ENCODE measurements at places on chromosomes 5 and 9.
A peak's percentile ranks its signal among the peaks of the same experiment; 100 is the strongest.

GRCh38 chr9:70567511-70567910 lies 153.1 kb upstream of the KLF9 start:
- DNase-seq: no peak

GRCh38 chr9:95058795-95059386 lies 258.6 kb downstream of the FANCC start:
- no peak for DNase-seq

DNA sequence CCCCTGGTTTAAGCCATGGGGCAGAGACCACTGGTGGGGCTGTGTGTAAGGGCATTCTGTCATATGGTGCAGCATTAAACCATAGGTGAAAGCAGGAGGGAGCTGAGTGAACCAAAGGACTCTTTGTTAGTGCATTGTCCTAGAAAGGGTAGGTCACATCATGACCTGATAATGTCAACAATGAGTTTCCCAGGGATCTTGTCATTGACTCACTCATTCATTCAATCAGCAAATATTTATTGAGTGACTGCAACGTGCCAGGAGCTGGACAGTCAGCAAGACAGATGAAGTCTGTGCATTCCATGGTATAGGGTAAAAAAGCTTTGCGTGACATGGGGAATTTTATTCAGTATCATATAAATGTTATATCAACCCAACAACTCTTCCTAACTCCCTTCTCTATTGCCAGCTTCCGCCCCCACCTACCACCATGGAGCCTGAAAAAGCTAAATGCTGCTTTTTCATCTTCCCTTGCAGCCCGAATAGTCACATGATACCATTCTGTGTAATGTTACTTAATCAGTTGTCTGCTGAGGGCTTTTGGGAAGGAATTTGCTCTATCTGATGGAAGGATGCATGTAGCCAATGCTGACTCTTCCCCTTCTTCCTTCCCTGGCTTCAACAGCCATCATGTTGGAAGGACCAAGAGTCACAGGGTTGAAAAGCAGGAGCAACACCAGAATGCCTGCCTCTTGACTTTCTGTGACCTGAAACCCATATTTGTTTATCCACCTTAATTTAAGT lies 11.5 kb upstream of the OTULINL start:
- no peak for DNase-seq

DNA sequence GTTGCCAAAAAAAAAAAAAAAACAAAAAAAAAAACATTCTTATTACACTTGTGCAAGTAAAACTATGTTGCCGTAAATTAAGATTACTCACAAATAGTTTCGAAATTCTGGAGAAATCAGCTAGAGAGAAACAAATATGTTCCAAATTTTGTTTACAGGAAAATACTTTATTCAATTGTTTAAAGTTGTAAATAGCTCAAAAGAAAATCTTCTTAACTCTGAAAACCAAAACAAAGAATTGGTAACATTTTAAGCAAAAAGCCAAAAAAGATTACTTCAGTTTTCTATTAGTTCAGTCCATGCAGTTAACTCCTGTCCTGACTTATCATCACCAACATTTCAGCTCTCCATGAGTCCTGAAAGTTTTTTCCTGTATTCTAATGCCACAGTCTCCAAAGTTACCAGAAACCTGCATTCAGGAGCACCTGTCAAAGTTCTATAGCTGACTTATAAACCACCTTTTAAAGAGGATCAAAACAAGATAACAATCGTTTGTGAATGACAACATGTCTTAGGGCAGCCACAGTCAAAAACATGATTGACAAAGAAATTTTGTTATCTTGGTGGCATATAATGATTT lies 194.1 kb downstream of the RANBP17 start:
- DNase-seq: no peak

DNA sequence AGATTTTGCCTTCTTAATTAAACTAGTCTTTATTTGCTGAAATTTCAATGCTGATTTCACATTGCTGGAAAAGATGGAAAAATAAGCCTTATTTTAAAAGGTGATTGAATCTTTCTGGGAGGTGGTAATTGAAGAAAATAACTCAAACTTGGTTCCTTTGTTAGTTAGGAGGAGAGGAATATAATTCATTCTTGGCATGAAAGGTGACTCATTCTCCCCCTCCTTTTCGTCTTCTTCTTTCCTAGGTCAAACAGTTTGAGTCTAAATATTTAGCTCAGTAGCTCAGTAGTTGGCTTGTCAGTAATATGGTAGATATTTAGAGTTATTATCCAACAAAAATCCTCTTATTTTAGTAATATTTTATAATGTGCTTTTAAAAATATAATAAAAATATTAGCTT lies 353.9 kb upstream of the MEF2C start:
- DNase-seq: no peak

GRCh38 chr9:121169094-121169601 lies 32.5 kb downstream of the RAB14 start:
- DNase-seq: no peak

DNA sequence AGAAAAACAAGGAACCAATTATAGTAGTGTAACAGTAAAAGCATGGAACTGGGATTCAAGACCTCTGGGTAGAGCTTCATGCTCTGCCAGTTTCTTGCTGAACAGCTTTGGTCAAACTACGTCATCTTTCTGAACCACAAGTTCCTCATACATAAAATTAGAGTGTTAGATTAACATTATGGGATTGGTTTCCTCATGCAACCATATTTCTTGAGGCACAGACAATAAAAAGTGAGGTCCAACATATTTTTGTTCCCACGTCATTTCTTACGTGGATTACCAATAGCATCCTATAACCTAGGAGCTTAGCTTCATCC lies 354.8 kb downstream of the TMEM232 start:
- DNase-seq: no peak

- no peak for DNase-seq
These were observed 34.6 kb upstream of the COL15A1 start for GRCh38 chr9:98908897-98909634.

DNA sequence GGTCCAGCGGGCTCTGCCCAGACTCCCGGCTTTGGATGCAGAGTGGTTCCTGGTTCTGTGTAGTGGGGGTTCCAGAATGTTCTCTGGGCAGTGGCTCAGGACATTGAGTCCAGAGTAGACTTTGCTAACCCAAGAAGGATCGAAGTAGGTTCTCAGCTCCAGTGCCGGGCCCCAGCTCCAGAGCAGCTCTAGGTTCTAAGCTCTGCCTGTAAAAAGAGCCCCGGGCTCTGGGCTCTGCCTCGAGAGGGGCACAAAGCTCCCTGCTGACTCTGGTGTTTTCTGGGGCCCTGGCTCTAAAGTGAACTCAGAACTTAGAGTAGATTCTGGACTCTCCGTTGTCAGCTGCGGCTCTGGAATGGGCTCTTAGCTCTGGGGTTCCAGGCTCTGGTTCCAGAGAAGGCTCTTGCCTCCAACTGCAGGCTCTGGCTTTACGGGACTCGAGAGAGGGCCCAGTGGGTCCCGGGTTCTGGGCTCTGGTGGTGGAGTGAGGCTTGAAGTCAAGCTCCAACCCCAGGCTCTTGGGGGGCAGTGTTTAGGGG lies 414 bp downstream of the WDR38 start:
- no peak for DNase-seq

DNA sequence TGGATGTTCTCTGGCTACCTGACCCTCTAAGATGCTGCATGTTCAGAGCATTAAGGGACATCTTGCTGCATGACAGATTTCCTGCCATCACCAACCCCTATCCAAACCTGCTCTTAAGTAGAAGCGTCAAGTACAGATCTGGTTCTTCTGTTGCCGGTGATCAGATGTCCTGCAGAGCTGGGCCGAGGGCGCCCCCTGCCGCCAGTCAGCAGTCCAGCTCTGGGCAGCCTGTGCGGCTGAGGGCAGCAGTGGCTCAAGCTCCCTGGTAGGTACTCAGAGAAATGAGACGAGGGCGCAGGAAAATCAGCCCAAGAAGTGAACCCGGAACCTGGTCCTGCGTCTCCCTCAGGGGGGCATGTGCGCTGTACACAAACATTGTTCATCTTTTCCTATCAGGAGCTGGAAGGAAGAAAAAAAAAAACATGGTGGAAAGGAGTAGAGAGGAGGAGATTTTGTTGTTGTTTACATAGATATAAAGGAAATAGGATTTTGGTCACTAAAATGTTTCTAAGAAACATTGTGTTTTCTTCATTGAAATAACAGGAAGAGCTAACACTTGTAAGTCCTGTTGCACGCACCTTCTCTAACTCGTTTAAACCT lies 95.8 kb downstream of the CFAP90 start:
- DNase-seq: no peak

DNA sequence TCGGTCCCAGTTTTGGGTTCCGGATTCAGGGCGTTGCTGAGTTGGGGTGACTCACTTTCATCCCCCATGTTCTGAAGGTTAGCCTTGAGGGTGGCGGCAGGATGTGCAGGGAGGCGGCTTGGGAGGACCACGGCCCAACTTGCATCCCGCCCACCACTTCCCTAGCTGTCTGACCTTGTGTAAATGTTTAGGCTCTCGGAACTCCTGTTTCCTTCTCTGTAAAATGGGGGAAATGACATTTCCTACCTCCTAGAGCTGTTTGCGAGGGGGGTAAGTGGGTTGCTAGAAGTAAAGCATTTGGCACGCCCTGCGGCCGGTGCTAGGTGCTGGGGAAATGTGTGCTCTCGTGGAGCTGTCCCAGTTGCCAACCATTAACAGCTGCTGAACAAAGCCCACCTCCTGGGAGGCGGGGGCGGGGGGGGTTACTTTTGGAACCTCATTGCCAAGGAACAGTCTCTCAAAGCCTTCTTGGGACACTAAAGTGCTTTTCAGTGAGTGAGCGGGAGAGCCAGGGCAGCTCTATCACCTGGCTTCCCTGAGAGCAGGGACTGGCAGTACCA lies 27.5 kb downstream of the PTGES2 start:
- no peak for DNase-seq

DNA sequence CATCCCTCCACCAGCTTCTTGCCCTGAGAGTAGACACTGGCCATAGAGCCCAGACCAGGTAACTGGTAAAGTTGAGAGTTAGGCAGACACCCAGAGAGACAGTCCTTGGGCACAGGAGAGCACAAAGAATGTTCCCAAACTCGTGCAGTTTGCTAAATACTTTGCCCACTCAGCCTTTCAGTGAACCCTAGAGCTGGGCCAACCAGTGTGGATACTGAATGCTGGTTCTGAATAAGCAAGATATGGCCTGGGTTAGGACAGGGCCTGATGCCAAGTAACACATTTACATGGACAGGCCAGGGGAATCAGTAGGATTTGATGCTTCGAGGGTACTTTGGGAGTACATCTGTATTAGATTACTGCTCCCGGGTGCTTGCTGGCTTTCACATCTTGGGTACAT lies 185.4 kb downstream of the SH3GL2 start:
- no peak for DNase-seq

DNA sequence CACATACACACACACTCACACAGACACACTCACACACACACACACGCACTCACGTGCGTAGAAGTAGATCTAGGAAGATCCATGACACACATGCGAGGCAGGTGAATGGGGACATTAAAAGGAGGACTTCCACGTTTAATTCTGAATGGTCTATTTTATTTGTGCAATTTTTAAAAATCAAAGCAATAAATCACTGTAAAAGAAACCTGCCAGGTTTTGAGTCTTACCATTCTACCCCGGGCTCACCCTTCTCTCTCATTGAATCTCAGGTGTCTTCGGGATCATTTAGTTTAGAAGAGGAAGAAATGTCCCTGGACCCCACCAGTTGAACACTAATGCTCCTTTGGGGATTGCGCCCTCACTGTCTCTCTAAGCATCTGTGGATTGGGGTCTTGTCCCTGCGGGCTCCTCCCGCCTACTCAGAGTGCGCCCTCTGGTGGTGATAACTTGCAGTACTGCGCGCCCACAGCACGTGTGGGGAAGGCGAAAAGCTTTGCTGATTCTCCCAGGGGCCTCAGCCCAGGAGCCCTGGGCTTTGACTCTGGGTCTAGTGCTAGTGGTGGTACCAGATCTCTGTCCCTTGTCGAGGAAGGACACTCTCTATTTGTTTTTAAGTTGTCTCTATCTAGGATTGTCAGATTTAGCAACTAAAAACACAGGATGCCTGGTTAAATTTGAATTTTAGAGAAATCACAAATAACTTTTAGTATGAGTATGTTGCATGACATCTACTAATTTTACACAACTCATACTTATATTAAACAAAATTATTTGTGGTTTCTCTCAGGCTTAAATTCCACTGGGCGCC lies 34.8 kb downstream of the BOD1 start:
- peak; percentile 26 for DNase-seq

DNA sequence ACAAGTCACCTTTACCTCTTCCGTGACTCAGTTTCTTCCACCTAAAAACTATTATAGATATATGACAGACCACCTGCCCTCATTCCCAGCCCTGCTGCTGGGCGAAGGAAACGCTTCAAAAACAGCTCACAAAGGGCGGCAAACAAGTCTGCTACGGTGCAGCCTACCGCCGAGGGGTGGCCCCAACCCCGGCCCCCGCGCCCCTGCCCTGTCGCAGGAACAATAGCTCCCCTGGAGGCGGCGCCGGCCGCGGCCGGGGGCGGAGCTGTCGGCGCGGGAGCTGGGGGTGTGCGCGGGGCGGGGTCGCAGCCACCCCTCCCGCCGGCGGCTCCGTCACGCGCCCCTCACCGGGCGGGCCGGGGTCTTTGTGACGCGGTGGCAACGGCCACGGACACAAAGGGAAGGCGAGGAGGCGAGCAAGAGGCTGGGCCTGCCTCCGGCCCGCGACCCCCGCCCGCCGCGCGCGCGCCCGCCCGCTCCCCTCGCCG lies at the start of gene TMEFF1:
TSS of gene TMEFF1 (plus strand) at position 362 of the 488 bp plus-strand sequence. CDS start 396 bp downstream, outside the sequence.
- DNase-seq: peak; percentile 62

DNA sequence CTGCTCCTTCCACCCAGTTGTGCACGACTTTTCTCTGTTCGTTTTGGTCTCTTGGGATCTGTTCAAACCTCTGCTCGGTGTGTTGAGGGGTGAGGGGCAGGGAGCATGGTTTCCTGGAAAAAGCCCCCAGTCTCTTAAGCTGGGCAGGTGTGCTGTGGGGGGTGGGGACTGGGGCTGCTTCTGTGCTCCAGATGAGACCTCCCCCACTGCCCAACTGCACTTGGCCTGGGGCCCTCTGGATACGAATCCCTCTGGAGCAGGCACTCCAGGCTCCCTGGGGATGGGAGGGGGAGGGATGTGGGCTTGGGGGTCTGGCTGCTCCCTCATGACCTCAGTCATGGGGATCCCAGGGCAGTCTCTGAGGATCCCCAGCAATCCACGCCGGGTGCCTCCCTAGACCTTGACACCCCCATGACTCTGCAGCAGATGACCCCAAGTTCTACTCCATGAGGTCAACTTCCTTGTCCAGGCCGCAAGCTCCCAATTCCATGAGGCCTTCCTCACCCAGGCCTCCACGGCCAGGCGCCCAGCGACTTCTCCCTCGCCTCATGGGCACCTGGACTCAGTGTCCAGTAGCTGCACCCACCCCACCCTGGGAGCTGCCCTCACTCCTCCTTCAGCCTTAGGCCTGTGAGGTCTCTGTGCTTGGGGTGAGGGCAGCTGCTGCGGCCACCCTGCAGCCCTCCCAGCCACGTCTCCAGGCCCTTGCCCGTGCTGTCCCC lies 5.9 kb upstream of the AHRR start:
- DNase-seq: no peak

DNA sequence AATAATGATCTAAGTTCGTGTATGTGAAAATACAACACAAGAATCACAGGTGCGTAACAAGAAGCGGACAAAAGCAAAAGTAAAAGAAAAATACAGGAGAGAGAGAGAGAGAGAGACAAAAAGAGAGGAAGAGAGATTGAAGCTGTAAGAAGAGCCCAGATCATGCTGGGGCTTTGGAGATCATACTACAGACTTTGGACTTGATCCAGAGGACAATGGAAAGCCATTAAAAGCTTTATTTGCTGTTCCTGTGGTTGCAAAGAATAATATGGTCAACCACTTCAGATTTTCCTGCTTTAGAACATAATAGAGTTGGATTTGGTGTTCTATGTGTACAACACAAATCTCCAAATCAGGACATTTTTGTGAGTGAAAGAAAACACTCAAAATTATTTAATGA lies 561.4 kb downstream of the CAAP1 start:
- DNase-seq: no peak

GRCh38 chr9:94821098-94821887 lies 94.8 kb downstream of the AOPEP start:
- no peak for DNase-seq

- DNase-seq: no peak
These were observed 23.7 kb upstream of the FAM120A start for GRCh38 chr9:93427655-93428379.
